Gastrocnemius medialis (tissue), 4 donors: ENCODE measurements at places on chromosomes 6 and 20. TPM values are rescaled to one million over a fixed set of nuclear protein-coding genes. Genes with fewer than 3 reads are reported as not detected.

The TMC2 gene
- total RNA-seq, result 0.10 TPM

DNA sequence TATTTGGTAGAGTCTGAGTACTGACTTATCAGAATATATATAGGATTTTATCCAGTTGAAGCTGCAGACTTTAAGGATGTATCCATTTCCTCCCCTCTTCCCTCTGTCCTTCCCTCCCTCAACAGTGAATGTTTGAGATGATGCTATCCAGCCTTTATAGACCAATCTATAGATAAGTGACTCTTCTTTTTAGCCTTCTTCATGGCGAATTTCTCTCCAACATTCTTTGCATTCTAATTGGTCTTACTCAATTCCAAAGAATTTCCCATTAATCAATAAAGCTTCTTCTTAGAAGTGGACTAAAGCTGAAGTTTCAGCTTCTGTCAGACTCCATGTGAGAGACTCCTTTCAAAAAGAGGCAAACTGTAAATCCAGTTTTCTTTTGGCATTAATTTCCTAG, 99.3 kb downstream of the AIG1 start:
- DNase-seq, result no peak

The MAP3K5 gene
- 5.3 TPM for total RNA-seq

- DNase-seq, result no peak
These were observed 6.4 kb downstream of the TNFRSF21 start for GRCh38 chr6:47303342-47303741.

DNA sequence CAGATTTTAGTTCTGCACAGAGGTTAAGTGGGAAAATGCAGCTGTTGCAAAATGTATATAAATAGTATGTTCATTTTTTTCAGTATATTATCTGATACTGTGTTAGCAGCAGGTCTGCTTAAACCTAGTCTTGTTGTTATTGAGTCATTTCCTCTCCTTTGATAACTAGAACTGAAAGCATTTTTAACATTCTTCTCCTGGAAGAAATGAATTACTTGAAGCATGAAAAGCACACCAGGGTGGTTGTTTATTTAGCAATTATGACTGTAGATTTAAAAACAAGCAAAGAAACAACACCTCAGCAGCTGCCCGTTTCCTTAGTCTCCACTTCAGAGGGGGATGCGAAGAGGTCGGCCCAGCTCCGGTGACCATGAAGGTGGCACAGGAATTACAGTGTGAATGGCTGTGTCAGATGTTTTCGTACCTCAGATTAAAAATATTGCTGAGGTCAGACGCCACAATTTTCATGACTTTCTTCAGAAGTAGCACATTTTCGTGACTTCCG, 53.5 kb downstream of the GOPC start:
- DNase-seq, result no peak

DNA sequence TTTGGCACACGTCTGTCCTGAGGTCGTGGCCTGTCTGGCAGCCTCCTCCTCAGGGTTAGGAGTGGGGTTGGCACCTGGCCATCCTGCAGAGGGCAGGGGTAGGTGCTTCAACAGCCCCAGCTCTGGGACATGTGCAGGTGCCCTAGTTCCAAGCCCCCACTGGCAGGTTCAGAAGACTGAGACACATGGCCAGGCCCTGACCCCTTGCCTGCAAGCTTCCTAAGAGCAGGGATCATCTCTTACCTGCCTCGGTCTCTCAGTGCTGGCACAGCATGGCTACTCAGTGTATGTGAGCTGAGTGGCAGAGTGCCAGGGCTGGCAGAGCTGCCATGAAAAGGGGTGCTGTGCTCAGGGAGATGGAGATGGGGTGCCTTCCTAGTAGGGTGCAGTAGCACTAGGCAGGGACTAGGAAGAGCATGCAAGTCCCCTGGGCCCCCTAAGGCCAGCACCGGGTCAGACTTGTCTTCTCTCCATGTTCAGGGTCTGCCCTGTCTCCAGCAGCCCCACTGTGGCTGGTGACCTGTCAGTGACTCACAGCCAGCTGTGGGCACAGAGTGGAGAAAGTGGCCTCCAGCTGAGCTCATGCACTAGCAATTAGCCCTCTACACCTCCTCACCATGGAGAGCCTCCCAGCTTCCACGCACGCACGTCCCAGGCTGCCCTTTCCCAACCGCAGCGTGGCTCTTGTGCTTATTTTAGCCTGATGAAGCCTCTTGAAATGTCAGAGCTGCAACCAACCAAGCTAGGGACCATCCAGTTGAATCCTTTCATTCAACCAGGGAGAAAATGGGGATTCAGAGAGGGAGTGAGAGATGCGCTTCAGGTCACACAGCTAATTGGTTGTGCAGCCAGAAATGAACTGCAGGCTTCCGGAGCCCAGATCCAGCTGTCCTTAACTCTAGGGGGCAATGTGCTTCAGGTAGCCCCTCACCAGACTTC, 116.6 kb downstream of the MRPL14 start:
- no peak for DNase-seq

The KCNQ2 gene
- total RNA-seq, result not detected

- DNase-seq, result no peak
These were observed 100.0 kb downstream of the ARMC2 start for GRCh38 chr6:108948181-108948661.

The RBPJL gene
- total RNA-seq, result not detected

The DEF6 gene
- total RNA-seq, result 0.95 TPM

DNA sequence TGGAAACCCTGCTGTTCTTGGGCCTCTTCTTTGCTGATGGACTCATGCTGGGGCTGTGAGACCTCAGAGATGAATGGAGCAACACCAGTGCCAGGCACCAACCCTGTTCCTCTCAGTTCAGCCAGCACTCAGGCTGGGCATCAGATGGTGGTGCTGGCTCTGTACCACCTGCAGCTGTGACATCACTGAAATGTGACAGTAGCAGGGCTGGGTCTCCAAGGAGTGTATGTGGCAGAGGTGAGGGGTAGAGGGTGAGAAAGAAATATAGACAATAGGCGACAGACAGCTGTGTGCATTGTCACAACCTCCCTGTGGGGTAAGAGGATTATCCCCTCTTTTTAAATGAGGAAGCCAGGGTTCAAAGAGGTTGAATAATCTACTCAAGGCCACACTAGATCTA, at the start of gene TP53TG5:
Gene TP53TG5 (minus strand): TSS at position 135 of the 400 bp plus-strand sequence. CDS start 89 bp downstream, at position 46.
- DNase-seq, result no peak

DNA sequence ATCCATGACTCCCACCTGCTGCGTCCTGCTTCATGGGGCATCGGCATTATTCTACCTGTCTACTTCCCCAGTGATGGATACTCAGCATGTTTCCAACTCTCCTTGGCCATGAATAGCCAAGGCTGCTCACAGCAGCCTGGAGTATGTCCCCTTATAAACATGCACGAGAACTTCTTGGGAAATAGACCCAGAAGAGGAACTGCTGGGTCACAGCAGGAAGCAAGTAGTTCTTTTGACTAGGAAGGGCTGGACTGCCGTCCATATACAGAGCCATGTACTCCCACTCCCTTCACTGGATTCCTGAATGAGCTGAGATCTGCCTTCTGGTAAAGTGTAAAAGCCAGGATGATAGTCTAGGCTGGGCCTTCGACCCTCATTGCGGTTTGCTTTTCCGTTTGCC, 106.3 kb upstream of the KCNK16 start:
- no peak for DNase-seq

DNA sequence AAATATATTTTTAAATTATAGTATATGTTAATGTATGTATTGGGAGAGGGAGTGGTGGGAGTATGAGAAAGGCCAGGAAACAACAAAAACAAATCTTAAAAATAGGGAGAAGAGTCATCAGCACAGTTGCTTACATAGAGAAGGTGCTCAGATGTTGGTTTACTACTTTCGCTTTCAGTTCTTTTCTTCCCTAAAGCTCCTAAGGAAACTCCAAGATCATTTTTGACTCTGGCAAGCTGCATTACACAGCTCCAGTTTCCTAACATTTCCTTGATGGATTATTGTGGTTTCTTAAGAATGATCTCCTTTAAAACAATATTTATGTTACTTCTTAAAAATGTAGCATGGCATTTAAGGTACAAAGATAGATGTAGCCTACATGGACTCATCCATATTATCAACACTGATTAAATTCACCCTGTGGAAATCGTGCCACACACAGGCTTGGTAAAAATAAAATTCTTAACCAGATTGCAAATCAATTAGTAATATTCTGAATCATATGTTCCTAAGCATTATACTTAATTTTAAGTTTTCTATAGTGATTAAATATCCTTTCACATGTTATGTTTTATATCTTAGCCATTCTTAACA, 118.0 kb upstream of the MAN1A1 start:
- DNase-seq, result no peak

GRCh38 chr20:20959031-20959755, 147.0 kb downstream of the LINC00237 start:
- DNase-seq, result no peak

The LY6G6C gene
- total RNA-seq, result not detected

The C6orf118 gene
- not detected for total RNA-seq

DNA sequence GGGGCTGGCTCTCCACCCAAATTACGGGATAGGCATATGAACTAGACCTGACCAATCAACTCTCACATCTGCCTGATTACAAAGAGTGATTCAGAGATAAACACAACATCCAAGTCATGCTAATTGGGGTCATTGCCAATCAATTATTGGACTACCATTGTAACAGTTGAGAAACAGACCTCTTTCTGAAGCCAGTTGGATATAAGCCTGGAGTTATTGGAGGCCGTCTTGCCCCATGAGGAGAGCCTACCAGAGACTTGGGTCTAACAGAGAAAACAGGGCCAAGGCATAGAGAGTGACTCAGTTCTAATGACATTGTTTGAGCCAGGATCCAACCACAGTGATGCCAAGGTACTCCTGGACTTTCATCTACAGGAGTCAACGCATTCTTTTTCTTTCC, 39.4 kb upstream of the HIVEP2 start:
- no peak for DNase-seq

GRCh38 chr6:158926414-158926813, 73.6 kb downstream of the RSPH3 start:
- DNase-seq, result no peak

GRCh38 chr6:52548353-52548713, 28.5 kb downstream of the TRAM2 start:
- no peak for DNase-seq
